Heart right ventricle (tissue), 16 donors: ENCODE measurements at places on chromosomes 16 and 17.

DNA sequence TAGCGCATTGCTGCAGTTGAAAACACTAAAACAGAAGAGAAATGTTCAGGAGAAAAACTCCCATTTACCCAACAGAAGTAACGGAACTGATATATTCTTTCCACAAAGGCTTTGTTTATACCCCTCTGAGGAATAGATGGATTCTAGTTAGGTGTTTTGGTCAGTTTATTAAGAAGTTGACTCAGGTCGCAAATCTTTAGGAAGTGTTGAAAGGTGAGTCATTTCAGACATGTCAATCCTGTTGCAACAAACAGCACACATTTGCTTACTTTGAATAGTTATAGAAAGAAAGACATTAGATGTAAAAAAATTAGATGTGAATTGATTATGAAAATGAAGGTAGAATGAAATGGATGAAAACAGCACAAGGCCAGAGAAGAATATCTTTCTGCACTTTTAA, 941.0 kb downstream of the KCNJ2 start:
- no peak for DNase-seq

DNA sequence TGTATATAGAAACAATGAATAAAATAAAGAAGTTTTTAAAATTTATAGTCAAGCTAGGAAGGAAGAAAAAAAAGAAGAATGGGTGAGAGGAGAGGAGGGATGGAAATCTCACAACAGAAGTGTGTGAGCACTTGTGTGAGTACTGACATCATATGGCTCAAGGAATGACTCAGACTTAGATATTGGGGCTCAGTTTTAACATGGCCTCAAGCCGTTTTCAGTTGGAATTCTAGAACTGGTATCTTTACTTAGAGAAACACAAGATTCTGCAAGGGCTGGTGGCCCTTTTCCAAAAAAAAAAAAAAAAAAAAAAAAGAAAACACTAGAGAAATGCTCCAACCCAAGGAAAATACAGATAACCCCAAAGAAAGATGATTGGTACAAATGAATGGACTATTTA, 55.1 kb downstream of the STXBP4 start:
- DNase-seq, result no peak

DNA sequence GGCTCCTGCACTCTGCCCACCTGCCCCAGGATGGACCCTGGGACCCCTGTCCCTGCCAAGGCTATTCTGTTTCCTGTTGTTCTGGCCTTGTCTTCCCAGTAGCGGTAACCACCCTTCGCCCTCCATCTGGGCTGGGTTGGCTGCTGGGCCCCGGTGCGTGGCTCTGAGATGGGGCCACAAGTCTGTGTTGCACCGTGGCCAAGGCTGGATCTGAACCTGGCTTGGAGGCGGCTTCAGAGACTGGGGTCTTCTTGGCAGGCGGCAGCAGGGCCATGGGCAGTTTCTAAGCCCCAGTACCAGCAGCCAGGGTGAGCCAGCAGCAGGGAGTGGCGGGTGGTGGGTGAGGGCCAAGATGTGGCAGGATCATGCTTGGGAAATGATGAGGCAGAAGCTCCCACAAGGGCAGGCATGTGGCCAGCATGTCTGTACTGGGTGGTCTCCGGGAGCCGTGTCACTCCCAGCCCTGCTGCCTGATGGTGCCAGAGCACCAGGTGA, 12.6 kb downstream of the MAP2K3 start:
- no peak for DNase-seq

- DNase-seq, result peak; percentile 18
Measured at GRCh38 chr16:15521758-15522509, 87.5 kb downstream of the BMERB1 start.

- peak; percentile 64 for DNase-seq
Measured at GRCh38 chr17:81160306-81160705, 5.0 kb upstream of the PVALEF start.

- no peak for DNase-seq
Measured at GRCh38 chr17:949623-950303, 29.8 kb downstream of the NXN start.

DNA sequence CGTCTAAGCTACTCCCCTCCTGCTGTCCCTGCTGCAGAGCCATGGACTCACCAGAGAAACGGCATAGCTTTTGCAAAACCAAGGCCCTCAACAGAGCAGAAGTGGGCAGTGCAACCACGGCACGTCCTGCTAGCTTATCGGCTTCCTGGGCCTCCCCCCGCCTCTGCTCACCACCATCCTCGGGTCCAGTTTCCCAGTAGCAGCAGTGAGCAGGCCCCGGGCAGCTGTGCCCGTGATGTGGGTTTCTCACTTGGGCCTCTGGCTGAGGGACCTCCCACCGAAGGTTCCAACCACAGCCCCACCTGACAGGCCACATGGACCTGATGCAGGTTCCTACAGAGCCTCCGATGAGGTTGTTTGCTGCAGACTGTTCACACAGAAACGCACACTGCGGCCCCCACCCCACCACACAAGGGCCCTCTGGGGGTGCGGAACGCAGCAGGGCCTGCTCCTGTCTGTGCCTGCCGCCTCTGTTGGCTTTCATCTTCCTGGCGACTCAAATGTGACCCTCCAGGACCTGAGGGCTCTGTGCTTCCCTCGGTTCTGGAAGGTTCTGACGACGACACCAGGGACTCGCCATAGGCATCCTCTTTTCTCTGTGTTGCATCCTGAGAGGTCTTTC, 24.8 kb downstream of the PDIA2 start:
- DNase-seq, result no peak

- DNase-seq, result no peak
Measured at GRCh38 chr17:78384479-78385175, 6.2 kb downstream of the PGS1 start.

DNA sequence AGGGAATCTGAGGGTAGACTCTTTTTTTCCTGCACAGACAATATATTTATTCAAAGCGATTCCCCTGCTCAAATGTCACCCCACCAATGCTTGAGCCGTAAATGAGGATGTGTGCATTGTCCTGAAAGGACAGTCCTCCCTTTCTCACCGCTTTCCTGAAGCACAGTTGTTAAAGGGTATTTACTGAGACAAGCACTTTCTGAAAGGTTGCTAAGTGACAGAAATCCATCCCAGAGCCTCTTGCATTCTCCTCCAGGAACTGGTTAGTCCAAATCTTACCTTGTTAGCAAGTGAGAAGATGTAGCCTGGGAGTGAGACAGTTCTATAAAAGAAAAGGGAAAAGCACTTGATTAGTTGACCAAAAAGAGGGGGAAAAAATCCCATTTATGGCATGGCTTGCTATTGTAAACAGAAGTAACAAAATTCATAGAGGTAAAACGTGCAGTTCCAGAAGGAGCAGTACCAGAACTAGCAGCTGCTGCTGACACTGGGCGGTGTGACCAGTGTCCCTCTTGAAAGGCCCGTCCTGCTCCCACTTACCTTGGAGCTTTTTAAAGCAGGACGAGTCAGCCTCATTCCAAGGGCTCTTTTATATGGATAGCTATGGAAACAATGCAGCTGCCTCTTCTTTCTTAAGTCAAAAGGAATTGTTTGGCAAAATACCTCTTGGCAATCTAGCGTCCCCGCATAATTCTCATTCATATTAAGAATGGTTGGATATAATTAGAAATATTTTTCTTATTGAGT, at the start of gene MYH2:
MYH2 (minus strand) TSS at position 563 of the 747 bp plus-strand sequence. CDS start 1,738 bp downstream, outside the sequence.
- no peak for DNase-seq

DNA sequence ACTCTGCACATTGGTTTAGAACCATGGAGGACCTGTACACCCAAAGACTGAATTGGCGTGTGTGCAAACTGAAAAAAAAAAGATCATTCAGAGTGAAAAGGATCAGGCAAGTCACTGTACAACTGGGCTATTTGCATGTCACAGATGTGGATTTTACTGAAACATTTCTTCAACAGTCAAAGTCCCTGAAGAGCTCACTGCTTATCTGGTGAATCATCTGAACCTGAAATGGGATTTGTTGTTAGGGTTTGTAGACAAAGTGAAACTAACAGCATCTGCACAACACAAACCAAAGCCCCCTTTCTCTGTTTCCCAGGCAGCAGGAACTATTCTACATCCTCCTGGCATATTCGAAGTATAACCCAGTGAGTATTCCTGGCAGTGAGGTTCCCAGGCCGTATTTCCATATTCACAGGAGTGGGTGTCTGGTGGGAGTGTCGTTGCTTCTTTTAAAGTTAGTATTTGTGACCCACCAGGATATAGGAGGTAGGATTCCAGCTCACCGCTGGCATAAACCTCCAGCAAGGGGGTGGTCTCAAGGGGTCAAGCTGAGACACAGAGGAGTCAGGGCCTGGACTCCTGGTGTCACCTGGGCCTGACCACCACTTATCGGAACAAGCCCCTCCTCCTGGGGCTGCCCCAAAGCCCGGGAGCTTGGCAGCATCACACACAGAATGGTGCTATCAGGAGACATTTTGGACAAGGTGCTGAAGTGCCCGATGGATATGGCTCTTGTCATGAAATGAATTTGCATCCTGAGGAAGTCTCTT, 80.9 kb downstream of the GOSR1 start:
- DNase-seq, result no peak

- no peak for DNase-seq
Measured at GRCh38 chr16:76441391-76441790, 164.2 kb downstream of the CNTNAP4 start.

DNA sequence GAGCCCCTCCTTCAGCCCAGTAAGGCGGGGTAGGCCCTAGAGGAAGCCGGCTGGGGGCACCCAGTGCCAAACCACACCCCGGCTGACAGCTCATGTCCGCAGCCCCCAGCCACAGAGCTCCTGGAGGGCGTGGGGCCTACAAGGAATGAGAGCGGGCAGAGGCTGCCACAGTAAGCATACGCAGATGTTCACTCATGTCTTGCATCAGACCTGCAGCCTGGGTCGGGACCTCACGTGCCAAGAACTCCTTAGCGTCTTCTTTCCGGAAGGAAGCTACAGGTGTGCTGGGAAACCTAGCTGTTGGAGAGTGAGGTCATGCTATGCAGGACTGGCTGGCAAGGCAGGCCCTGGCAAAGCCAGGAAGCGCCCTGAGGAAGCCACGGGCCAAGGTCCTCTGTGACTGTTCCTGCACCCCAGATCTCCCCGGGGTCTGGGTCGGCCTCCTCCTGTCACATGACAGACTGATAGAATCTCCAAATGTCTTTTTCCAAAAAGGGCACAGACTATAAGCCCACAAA, 1.6 kb downstream of the ZNF598 start:
- no peak for DNase-seq

- DNase-seq, result no peak
Measured at GRCh38 chr16:30535106-30535776, 583 bp upstream of the ZNF747 start.

DNA sequence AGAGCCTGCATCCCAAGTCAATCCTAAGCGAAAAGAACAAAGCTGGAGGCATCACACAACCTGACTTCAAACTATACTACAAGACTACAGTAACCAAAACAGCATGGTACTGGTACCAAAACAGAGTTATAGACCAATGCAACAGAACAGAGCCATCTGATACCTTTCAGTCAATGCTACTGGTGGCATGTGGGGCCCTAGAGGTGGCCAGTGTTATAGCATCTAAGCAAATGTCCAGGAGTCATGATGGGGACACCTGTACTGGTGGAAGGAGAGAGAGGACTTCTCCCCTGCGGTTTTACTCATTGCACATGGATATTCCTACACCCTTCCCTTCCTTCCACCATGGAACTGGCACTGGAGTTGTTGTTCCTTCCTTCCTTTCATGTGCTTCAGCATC, 6.0 kb upstream of the ASIC2 start:
- DNase-seq, result no peak

GRCh38 chr17:72702998-72703397, 389.5 kb downstream of the SLC39A11 start:
- no peak for DNase-seq

- no peak for DNase-seq
Measured at GRCh38 chr17:21007646-21008045, 35.2 kb downstream of the USP22 start.

- DNase-seq, result no peak
Measured at GRCh38 chr17:237406-237955, 56.0 kb upstream of the DOC2B start.

DNA sequence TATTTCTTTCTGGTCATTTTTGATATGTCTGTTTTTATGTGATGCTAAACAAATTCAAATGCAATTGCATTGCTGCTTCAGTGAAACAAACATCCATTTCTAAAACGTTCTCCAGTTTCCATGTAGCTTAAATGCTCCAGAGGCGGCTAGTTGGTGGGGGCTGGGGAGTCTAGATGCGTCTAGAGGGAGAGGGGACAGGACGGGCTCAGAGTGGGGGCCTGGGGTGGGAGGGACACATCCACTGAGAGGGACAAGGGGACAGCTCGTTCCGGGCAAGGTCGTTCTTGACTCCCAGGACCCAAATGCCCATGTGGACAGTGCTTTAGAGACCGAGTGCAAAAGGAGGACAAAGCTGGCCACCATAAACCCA, 102.3 kb downstream of the FOXL1 start:
- DNase-seq, result no peak

DNA sequence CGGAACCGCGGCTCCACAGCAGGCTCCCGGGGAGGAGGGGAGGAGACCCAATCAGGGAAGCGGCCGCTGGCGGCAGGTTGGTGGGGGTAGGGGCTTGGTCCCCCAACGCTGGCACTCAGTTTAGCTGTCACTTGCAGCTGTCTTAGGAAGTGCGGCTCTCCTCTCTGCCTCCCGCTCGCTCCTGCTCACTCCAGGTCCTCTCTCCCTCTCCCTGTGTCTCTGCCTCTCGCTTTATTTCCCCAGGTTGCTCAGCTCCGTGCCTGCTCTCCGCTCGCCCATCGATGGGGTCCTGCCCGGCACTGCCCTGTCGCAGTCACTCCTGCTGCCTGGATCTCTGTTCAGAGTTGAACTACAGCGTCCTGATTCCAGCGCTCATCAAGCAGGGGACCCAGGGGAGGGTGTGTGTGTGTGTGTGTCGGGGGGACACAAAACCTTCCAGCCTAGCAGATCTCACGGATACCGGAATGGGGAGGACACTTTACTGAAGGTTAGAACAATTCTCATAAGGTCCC, 145.6 kb downstream of the ENGASE start:
- DNase-seq, result no peak

- no peak for DNase-seq
Measured at GRCh38 chr17:69916761-69917160, 158.3 kb upstream of the KCNJ16 start.

GRCh38 chr17:74520016-74520434, 11.2 kb downstream of the CD300LB start:
- no peak for DNase-seq

- no peak for DNase-seq
Measured at GRCh38 chr16:88468275-88469129, 15.4 kb downstream of the ZFPM1 start.

- DNase-seq, result no peak
Measured at GRCh38 chr16:55494994-55495421, 13.9 kb upstream of the LPCAT2 start.

DNA sequence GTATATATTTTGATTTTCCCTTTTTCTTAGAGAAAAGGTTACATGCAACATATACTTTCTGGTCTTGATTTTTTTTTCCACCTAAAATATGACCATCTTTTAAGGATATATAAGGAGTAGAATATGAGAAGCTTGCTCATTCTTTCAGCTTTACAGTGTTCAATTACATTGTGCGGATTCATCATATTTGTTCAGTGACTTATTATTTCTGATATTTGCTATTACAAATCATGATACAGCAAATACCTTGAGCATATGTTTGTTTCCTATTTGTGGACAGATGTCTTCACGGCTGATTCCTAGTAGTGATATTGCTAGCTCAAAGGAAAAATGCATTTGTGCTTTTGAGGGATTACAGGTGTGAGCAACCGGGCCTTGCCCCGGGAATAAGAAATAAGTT, 18.1 kb downstream of the KATNIP start:
- DNase-seq, result no peak
